ENCODE measurements at places on chromosomes 1 and 21.

- DNase-seq: peak; percentile 42
Observed at GRCh38 chr1:101945884-101946283, 50.8 kb downstream of the OLFM3 start.

DNA sequence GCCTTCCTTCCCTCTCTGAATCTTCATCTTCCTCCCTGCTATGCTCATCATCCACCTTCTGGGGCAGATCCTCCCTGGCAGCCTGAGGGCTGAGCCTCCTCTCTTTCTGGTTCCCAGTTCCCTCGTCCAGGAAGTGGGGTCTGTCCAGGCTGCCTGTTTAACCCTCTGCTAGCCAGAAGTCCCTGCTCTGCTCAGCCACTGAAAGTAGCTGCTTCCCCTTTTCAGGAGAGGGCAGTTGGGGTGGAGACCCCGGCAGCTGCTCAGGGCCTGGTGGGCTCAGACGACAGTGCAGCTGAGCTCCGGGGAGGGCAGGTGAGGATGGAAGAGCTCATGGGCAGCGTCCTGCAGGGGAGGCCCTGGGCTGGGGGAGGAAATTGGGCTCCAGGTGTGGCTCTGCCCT lies 43.1 kb upstream of the ETV3 start:
- DNase-seq: no peak

DNA sequence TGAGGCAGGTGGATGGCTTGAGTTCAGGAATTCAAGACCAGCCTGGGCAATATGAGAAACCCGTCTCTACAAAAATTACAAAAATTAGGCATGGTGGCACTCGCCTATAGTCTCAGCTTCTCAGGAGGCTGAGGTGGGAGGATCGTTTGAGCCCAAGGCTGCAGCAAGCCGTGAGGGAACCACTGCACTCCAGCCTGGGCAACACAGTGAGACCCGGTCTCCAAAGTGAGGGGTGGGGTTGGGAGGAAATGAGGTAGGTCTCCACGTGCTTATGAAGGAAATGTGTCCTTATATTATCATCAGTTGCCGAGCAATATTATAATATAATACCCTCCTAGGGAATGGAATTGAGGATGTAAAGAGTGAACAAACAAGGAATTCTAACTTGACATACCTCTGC lies 2.7 kb downstream of the TMEM50B start:
- no peak for DNase-seq

DNA sequence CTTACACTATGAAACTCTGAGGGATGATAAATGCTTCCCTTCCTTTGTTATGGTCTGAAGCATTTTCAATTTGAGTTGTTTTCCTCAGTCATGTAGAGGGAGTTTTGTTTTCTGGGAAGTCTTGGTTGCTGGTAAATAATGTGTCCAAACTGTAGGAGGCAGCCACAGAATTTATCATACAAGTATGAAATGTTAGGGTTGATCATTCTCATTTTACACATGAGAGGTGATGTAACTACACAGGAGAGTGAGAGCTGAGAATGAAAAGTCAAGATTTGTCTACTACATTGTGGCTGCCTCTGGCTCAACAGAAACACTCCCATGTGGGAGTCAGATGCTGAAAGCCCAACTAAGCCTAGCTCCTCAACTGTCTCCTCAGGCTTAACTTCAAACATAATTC lies 182.5 kb upstream of the SGIP1 start:
- DNase-seq: no peak

- DNase-seq: no peak
Observed at GRCh38 chr1:107599220-107599619, 365.8 kb downstream of the VAV3 start.

DNA sequence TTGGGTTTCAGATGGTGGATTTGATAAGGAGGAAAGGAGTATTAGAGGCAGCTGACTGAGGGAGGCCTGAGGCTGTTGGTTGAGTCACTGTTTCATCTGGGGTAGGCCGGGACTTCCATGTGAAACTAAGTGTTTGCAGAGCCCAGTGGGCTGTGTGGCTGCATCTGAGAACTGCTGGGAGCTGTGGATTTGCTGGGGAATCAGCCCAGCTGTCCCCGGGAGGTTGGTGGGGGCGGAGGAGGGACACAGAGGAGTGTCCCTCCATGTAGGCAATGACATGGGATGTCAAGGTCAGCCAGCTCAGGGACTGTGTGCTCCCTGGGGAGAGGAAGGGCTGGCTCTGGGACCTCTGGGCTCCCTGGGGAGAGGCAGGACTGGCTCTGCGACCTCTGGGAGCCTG lies 36.4 kb downstream of the SLC2A7 start:
- peak; percentile 75 for DNase-seq

DNA sequence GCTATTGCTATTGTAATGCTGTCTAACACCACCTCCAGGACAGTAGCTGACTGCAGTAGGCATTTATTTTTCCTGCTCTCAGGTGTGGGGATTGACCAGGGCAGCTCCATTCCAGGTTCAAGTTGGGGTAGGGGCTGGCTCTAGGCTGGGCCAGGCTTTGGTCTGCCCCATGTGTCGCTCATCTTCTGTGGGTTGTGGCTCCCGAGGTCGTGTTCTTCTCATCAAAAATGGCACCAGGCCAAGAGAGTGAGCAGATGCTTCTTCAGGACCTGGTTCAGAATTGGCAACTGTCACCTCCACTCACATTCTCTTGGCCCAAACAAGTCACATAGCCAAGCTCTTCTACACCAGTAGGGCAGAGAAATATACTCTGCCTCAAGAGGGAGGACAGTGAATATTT lies 133.7 kb downstream of the PTPRU start:
- DNase-seq: no peak

DNA sequence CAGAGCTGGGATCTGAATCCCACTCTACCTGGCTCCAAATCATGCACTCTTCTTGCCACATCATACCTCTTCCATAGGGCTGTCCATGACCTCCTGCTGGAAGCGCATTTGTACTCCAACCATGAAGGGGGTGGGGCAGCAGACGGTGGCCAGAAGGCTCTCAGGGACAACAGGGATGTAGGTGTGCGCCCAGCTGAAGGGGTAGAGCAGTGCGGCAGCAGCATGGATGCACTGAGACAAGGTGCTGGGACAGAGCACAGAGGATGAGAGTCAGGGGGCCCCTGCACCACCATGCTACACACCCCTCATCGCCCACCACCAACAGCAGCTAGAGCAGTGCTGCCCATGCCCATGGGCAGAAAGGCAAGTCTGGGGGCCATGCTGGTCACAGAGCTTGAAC lies 8.4 kb downstream of the DENND2D start:
- DNase-seq: no peak

DNA sequence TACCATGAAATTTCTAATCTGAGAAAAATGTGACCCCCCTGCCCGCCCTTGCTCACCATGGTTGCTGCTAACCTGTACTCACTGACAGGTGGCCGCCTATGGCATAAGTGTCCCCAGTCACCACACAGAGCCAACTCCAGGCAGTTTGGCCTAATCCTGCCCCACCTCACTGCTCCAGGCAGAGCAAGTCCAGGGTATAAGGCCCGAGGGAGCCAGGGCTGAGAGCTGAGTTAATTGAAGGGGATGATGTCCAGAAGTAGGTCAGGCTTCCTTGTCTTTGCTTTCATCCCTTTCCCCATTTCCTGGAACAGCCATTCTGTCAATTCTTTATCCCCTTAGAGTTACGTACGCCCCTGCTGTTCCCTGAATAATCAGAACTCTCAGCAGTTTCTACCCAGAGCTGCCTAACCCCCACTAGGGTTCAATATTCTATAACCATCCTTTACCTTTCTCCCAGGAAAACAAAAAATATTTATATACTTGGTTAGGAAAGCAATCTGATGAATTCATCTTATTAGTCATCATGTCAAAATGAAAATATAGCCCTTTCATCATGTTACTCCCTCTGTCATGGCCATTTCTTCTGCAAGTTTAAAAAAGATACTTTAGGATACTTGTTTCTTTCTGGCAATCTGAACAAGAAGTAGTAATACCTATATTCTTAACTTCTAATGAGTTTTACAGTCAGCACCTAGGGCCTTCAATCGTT lies 29.4 kb upstream of the CD101 start:
- DNase-seq: no peak

DNA sequence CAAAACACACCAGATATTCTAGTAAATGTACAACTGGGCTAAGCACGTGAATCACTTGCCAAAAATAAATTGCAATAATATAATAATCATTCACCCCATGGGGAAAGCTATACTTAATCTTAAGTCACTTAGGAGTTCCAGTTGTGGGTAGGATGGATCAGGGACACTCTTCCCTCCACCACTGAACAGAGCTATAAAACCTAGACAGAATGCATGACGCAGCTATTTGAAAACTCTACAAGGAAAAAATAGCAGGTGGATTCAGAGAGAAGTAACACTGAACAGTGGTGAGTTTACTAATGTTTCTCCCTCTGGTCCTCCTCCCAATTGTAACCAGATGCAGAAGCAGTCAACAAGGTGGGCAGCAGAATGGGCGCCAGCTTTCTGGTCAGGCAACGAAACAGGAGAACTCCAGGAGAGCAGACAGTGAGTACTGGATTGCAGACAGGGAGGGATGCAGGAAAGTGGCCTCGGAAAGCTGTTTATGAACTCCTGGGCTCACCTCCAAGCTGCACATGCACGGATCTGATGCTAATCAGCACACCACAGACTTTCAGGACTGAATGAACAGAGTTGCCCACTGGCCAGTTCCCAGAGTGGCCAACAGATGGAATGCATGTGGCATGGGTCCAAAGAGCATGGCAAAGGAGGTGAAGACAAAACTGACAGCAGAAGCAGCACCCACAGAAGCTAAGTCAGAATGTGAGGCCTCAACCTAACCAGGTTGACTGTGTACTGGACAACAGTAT lies 41.4 kb downstream of the TARBP1 start:
- peak; percentile 7 for DNase-seq

GRCh38 chr1:76835203-76835602 lies 32.1 kb upstream of the ST6GALNAC5 start:
- DNase-seq: no peak

- DNase-seq: no peak
Observed at GRCh38 chr1:222946436-222946835, 131.6 kb downstream of the DISP1 start.

DNA sequence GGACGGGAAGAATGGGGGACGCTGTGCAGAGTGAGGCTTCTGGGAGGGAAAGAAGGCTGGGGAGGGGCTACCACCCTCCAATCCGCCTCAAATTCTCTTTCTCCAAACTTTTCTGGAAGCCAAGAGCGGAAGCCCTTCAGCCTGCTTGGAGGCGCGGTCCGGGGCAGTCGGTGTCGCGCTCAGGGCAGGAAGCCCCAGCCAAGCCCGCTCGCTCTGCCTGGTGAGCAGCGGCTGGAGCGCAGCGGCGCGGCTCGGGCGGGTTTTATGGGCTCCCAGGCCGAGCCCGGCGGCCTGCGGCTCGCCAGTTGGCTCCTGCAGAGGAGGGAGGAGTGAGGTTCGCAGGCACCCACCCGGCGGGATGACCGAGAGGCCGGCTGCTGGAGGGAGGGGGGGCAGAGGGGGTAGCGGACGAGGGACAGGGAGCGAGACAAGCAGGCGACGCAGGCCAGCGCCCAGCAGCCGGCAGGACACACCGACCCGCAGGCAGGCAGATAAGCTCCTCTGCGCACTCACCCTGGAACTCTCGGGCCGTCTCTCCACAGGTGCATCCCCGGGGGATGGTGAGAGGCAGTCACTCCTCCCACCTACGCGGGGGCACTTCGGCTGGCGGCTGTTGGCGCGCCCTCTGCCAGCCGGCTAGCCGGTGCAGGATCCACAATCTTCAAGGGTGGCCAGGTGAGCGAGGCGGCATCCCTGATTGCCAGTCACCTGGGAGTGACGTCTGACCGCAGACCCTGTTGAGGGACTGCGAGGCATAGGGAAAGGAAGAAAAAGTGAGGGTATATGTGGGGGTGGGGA lies at the start of gene AVPR1B:
Gene AVPR1B, minus strand, starts transcription at position 238 of the 798 bp plus-strand sequence. CDS start 498 bp downstream, outside the sequence.
- DNase-seq: peak; percentile 42

- DNase-seq: no peak
Observed at GRCh38 chr1:35882586-35882944, 444 bp upstream of the AGO1 start.

- no peak for DNase-seq
Observed at GRCh38 chr1:53576381-53576801, 117.2 kb downstream of the DMRTB1 start.

GRCh38 chr1:235134171-235134570 lies 5.5 kb upstream of the TOMM20 start:
- no peak for DNase-seq

GRCh38 chr1:150151291-150152181 lies 1.8 kb downstream of the PLEKHO1 start:
- DNase-seq: peak; percentile 30

DNA sequence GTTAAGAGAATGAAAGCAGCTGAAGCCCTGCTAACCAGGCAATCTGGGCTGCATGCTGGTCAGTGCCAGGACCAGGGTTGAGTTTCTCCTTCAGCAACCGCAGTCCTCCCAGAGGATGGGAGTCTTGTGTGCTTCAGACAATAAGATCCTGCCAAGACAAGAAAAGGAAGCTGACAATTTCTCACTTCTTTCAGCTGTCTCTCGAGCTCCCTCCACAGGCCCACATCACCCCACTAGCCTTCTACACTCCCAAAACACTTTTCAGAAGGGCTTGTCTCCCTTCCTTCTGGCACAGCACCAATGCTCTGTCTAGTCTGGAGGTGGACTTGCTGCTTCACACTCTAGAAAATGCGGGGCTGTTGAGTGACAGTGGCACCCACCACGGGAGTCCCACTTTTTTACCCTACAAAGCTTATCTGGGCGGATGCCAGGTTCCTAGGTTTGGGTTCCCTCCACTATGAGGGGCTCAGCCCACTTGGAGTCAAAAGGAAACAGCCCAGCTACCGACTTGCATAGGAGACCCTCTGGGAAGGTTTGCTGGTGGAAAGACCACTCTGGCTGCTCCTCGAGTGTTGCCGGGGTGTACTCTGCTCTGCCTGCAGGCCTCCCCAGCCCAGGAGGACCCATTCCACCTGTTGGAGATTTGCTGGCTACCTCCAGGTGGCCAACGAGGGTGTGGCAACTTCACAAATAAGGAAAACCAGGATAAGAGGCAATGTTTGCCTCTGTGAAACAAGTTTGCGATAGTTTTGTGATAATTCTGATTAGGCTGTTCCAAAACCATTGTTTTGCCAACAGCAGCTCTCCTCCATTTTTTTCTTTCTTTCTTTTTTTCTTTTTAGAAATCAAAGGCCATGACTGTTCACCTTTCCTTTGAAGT lies 68.9 kb downstream of the TENT5C start:
- DNase-seq: peak; percentile 36
